SW480 (cell line): ENCODE measurements at places on chromosomes 6 and 20.

DNA sequence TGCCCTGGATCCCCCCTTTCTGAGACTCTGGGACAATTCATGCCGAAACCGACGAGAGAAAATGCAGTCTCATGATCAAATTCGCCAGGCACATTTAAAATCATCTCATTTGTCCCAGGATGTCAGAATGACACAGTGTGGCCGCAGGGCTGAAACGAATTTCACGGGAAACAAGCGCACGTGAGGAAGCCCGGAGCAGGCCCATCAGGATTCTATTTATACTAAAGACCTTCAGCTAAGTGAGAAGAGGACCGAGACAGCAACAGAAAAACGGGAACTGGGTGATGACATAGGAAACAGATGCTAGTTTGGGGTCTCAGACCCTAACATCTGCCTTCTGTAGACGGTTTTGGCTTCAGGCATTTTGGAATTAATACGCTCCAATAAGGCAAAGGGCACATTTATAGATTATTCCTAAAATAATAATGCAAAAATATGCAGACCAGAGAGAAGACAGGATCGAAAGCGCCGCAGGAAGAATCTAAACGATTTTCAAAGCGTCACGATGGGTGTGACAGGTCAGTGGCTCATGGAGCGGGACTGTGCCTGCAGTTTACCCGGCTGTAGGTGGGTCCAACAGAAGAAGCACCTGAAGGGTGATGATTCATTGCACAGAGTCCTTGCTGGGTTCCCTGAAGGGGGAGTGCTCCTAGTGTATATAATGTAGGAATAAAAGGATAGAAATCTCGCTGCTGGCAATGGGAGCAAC, 80.8 kb upstream of the MPC1 start:
- no peak for DNase-seq

DNA sequence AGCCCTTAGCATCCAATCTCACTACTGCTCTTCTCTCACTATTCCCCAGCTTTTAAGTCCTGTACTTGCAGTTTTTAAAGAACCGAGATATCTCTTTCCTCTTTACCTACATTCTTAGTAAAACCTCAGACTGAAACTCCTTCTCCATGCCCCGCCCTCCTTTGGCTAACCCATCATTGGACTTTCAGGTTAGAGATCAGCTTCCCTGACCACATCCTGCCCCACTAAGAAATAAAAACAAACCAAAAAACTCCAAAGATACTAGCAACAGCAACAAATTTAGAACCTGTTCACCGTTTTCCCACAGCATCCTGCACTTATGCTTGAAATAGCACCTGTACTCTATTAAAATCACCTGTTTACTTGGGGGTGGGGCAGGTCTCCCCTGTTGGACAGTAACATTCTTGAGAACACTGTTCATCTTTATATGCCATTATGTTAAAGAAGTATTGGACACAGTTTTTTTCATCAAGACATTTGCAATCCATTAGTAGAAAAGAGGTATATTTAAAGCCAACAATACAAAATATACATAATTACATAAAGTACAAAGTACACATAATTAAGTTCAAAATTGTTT, 16.3 kb upstream of the SMAP1 start:
- DNase-seq: peak; percentile 25

GRCh38 chr6:143194095-143194589, 133.5 kb downstream of the AIG1 start:
- DNase-seq: no peak

DNA sequence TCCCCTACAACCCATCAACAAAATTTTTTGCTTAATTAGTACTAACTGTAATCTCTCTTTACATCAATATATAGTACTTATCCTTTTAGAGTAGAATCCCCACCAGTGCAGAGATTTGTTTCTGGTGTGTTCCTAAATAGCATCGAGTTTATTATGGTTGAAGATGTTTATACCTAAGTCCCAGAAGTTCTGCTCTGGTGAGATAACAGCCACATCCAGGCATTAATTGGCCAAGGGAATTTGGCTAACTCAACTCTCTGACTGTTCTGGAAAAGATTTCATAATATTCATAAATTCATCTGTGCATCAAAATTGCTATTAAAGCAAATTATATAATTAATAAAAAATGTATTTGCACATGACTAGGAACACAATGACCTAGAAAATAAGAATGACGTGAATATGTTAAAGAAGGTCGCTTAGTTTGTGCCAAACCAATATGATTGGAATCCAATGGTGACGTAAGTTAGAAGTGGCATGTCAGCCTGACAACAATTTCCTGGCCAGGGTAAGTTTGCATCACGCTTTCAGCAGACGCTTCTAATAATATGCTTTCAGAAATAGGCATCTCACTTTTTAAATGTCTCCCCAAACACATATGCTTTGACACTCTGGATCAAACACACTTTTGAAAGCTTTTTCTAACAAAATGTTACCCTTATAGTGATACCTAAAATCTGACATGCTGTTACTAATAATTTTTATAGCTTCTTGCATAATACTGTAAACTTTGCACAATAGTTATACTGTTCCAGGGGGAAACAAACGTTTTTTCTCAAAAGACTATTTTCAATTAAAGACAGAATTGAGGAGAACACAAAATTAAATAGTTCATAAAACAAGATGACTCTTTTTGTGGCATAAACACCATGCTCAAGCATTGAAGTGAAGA, 236.7 kb downstream of the TENT5A start:
- no peak for DNase-seq

DNA sequence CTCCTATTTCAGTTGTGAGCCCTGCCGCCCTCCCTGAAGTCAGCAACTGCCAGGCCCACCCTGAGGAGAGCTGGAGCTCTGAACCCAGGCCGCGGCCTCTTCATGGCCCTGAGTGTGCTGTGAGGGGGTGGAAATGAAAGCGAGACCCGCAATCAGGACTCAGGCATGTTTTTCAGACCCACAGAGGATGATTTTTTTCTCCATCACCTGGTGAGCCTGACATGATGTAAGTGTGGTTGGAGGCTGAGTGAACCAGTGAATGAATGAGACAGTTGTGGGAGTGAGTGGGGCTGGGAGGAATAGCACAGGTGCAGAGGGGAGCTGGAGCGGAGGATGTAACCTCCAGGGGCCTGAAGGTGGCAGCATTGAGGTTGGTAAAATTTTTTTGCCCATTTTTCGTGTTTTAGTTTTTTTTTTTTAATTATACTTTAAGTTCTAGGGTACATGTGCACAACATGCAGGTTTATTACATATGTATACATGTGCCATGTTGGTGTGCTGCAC, 18.3 kb downstream of the RAET1L start:
- peak; percentile 44 for DNase-seq

GRCh38 chr20:21516861-21517565, 3.1 kb upstream of the NKX2-2 start:
- no peak for DNase-seq

DNA sequence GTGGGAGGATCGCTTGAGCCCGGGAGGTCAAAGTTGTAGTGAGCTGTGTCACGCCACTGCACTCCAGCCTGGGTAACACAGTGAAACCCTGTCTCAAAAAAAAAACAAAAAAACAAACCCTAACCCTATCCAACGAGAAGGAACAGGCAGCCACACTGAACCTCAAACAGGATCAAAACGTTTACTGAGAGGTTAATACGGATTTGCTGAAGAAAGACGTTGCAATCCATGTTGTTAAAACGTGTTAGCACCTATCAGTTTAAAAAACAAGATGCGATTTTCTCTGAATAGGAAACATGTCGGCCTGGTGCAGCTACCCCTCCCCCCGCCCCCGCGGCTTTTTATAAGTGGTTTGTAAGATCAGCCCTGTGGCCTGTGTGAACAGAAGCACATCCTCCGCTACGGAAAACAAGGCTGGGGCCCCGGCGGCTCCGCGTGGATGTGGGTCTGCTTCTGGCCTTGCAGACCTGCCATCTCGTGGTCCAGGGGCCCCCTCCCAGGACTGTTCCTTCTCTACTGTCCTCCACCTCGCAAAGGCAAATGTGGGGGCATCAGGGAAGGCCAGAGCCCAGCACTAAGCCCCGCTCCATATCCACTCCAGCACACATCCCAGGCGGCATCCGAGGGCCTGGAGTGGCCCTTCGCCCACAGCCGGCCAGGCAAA, 11.4 kb downstream of the SLC2A4RG start:
- peak; percentile 55 for DNase-seq

GRCh38 chr6:139240161-139241010, 51.4 kb downstream of the TXLNB start:
- no peak for DNase-seq

GRCh38 chr20:11917663-11918062, at the start of gene BTBD3:
TSS of gene BTBD3 (plus strand) at chr20:11917893. CDS start at chr20:11918276, 383 bp downstream.
- peak; percentile 73 for DNase-seq

GRCh38 chr6:106750946-106751345, 121.6 kb downstream of the QRSL1 start:
- DNase-seq: no peak

GRCh38 chr6:154611241-154611640, 100.8 kb upstream of the CNKSR3 start:
- no peak for DNase-seq

DNA sequence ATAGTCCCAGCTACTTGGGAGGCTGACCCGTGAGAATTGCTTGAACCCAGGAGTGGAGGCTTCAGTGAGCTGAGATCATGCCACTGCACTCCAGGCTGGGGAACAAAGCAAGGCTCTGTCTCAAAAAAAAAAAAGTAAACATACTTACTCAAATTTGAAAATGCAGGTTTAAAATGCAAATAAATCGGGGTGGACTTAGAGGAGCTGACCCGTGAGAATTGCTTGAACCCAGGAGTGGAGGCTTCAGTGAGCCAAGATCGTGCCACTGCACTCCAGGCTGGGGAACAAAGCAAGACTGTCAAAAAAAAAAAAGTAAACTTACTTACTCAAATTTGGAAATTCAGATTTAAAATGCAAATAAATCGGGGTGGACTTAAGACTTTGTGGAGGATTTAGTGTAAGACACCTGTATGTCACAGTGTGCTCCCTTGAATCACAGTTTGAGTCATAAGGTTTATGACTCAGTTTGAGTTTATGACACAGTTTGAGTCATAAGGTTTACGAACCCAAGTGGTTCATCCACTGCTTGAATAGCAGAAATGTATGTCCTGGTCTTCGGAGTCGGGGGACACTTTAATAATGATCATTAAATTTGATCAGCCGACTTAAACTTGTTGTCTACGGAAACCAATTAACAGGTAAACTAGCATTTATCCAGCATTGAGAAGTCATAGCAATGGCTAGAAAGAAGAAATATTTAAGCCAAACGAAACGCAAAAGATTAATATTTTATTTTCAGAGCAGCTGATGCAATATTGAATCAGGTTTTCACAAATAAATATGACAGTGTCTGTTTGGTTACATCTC, 6.8 kb upstream of the MRPS10 start:
- peak; percentile 88 for DNase-seq

DNA sequence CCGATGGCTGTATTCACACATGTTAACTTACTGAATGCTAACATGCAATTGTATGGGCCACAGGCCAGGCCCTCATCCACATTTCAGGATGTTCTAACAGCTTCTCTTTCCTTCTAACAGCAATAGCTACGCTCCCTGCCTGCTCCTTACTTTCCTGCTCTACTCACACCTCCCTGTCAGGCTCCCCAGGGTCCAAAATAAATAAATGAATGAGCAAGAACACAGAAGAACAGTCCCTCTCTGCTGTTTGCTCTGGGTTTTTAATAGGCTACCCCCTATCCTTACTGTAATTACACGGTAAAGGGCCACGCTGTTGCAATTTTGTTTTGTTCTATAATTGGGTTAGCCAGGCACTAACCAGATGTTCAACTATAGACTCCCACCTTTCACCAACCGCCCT, 135.6 kb downstream of the GMDS start:
- DNase-seq: no peak

GRCh38 chr6:75532521-75532920, 38.9 kb upstream of the FILIP1 start:
- no peak for DNase-seq

- DNase-seq: no peak
Measured at GRCh38 chr20:51221103-51221502, 198.2 kb upstream of the KCNG1 start.

DNA sequence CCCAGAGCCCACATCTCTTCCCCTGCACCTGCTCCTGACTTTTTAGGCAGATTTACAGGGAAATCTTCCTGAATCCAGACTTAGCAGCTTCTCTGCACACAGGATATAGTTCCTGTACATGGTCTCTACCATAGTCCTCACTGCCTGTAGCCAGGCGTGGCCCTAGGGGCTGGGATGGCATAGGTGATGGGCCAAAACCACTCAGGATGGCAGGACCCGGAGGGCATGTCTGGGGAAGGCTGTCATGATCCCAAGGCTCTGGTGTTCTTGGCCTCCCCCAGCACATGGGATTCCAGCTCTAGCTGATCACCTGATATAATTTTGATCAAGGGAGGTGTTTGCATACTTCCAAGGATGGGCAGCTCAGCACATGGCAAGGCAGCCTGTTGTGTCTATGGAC, 58.0 kb downstream of the TOX2 start:
- no peak for DNase-seq

DNA sequence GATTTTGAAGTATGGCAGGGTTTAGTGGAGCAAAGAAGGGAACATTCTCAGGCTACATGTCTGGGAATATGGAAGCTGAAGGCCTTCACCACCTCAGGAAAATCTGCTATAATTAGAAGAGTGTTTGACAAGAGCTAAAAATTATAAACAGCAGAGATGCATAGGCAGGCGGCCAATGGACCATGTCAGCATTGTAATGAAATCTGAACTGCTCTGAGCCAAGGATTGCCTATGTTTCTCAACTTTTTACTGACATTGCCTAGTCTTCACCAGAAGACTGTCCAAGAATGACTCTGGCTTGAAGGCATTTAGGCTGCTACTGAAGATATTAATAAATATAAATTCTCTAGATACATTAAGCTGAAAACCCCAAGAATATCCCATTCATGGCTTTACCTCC, 84.1 kb downstream of the C6orf52 start:
- no peak for DNase-seq

DNA sequence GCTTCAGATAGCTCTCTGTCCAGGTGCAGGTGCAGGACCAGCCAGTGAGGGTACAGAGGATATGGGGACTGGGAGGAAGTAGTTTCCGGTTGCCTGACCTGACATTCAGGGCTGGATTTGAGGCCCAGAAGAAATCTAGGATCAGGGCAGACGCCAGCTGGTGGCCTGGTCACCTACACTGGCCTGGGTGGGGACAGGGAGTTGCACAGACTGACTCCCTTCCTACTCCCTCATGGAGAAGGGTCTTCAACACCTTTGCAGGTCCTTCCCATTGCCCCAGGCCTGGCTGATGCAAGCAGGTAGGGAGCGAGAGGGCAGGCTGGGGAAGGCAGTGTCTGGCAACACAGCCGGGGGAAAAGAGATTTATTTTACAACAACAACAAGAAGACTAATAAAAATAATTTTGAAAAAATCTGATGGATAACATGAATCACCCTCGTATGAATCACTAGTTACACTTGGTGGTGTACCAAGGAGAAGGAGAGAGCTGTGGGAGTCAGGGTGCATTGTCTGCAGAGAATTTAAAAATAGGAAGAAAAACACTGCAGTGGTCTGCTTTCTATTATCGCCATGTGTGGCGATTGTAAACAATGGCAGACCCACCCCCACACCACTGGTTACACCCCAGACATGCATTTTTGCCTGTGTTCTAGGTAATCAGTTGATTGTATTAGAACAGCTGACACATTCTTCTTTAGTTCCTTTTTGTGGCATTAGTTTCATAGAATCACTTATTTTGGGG, 62.3 kb upstream of the SNX9 start:
- DNase-seq: peak; percentile 39

GRCh38 chr6:148888856-148889255, 142.0 kb downstream of the UST start:
- no peak for DNase-seq
